ENCODE measurements at places on chromosomes 13 and 19. TPM values are rescaled to one million over a fixed set of nuclear protein-coding genes. Genes with fewer than 3 reads are reported as not detected.

DNA sequence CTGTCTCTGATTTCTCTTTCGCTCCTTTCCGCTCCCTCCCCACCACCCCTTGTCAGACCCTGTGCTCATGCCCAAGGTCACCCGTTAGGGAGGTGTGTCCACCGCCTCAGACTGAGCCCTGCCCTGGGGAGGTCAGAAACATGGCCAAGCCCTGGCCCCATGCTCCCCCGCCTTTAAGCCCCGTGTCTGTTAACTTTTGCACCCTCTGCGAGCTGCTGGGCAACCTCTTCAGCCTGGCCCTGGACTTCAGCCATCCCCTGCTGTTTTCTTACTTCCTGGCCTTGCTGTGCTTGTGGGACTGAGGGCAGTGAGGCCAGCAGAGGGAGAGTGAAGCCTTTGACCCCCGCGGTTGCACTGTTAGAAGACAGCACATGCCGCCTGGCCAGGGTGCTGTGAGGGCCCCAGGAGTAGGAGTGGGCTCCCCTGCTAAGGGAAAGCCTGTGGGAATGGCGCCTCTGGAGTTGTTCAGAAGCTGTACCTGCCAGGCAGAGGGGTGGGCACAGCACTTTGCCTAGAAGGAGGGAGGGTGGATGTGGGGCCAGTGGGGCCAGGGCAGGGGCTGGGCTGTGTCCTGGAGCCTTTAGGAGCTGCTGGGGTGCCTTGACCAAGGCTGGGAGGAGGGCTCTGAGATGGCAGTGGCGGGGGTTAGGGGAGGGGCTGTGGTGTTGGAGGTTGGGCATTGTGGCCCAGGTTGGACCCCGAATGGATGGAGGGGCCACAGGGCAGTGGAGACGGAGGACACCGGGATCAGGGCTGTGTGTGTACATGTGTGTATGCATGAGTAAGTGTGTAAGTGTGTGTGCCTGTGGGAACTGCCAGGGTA lies 7.9 kb downstream of the UPF1 start:
- no peak for DNase-seq
- H3K4me3 ChIP-seq, result no peak overlapping the region
- H3K4me1 ChIP-seq, result peaks cover 30% of the 10 kb centered on the region
- no peak overlapping the region for H3K27ac ChIP-seq
- no peaks in the 10 kb centered on the region for H3K27me3 ChIP-seq

DNA sequence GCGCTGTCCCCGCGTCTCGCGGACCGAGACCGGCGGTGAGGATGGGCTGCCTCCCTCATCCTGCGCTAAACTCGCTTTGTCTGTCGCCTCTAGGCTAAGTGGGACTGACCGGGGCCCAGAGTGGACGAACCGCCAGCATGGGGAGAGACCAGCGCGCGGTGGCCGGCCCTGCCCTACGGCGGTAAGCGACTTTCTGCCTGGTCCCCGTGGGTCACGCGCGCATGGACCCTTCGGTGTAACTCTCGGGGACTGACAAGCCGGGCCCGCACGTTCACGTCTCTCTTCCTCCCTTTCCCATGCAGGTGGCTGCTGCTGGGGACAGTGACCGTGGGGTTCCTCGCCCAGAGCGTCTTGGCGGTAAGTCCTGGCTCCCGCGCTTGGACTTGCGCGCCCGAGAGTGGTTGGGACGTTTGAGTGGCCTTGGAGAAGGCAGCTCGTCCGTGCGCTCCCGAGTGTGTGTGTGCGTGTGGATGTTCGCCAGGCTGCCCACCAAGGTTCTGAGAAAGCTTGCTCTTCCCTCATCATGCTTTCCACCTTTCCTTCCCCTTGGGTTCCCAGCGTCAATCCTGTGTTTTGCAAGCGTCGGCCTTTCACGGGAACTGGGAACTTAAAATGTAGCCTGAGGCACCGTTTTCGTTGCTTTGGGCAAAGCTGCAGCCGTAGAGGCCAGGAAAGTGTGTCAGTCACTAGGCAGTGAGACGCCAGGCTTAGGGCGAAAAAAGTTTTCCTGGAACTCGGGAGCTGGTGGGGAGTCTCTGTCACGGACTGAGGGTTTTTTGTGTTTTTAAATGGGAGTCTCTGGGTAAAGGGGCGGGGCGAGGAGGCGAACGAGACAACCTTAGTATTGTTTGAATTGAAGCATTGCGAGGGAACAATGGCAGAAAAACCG lies 927 bp downstream of the COL4A2 start:
- no peak for DNase-seq
- no peaks in the 10 kb centered on the region for H3K36me3 ChIP-seq
- H3K27ac ChIP-seq, result no peak overlapping the region
- no peak overlapping the region for H3K4me3 ChIP-seq

DNA sequence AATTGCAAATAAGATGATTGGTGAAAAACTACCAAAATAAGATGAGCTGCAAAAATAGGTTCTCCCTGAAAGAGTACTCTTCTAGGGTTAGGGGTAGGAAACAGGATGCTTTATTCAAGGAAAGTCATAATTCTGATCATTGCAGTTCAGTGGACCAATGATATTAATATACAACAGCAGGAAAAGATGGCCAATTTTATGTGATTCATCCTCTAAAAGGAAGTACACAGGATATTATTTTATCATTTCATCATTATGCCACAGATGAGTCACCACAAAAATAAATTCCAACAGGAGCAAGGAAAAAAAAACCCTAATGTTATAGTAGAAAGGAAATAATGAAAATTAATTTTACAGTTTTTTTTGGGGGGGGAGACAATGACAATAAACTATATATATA lies 205.0 kb downstream of the NALCN start:
- no peaks in the 10 kb centered on the region for H3K36me3 ChIP-seq
- no peak for DNase-seq
- H3K4me3 ChIP-seq, result no peak overlapping the region

DNA sequence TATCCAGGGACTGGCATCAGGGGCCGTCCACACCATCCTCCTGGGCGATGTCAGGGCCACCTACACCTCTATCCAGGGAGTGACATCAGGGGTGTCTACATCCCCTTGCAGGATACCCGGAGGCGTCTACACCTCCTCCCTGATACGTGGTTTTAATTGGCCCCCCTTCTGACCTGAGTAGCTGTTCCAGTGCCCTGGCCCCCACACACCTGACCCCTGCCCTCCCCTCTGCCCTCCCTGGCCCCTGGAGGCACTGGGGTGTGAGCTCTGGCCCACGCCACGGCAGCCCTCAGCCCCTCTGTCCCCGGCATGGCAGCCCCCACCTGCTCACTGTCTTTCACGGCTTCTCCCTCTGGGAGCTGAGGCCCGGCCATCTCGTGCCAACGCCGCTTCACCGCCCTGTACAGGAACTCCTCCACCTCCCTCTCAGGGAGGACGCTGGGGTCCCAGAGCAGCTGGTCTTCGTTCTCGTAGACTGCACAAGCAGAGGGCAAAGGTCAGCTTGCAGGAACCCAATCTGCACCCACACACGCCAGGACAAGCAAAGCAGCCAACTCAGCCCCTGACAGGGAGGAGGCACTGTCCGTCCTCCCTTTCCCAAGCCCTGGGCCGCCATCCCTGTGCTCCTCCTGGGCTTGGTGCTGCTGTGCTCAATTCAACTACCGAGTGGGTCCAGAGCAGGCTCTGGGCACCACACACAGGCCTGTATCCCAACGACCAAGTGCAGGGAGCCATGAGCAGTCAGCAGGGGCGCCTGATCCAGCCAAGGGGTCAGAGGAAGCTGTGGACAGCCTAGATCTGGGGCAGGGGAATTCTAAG lies 22.2 kb upstream of the PLPP2 start:
- peaks cover 14% of the 10 kb centered on the region for H3K4me1 ChIP-seq
- H3K27ac ChIP-seq, result no peak overlapping the region
- no peak overlapping the region for H3K4me3 ChIP-seq
- H3K27me3 ChIP-seq, result no peaks in the 10 kb centered on the region
- no peak for DNase-seq

Gene SIGLEC14
- not detected for total RNA-seq
